ENCODE measurements at places on chromosomes 1 and 21.

DNA sequence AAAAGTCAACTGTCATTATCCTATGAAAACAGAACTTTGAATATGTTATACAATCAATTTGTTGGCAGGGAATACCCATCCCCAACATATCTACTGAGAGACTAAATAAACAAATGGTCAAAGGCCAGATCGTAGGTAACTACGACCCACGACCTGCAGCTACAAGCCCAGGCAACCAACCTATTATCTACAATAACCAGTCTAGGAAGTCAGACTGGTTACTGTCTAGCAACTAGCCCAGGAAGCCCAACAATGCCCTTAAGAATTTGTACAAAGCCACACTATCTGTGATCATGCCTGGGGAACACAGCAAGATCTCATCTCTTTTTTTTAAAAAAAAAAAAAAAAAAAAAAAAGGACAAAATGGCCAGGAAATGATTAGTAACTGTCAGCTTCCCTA, 58.7 kb downstream of the SMYD3 start:
- DNase-seq, result no peak

DNA sequence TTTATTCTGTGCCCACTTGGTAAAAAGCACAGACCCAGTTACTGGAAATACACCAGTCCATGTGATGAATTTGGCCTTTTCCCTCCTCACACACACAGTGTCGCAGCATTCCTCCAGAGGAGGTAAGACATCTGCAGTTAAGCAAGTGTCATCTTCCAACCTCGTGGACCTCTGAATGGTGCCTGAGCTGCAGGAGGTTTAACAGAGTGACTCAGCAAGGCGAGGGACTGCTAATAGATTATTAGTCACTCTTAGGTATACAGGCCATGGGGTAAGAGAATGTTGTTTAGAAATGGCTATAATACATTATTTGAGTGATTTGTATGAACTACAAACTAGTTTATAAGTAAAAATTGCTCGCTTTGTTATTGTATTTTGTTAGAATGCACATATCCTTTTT, 8.6 kb upstream of the LRRC8B start:
- no peak for DNase-seq

DNA sequence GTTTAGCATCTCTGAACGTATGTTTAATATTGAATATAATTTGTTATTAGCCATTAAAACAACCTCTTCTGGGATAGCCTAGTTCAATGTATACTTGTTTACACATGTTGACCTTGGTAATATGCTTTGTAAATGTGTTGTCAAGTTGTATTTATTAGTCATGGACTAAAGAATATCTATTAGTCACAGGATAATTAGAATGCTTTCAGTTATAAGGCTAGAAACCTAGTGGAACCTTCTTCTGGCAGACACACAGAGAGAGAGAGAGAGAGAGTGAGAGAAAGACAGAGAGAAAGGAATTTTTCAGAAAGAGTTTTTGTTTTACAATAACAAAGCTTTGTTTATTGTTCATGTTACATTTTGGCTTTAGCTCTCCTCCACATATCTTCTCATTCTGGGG, 181.1 kb upstream of the APP start:
- DNase-seq, result no peak

DNA sequence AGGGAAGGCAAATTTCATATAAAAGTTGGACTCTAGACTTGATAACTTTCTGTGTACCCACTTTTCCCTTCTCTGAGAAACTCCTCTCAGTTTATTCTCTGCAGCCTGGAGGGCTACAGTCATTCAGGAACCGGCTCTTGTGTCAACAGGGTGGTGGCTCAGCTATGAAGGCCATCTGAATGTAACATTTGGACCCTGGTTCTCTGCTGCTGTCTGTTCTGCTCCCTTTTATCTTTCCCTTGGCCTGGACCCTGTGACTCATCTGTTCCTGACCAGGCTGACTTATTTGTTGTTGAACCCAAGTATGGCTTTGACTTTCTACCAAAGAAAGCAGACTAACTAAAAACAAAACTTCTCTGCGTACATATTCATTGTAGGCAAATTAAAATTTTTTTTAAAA, 75.4 kb downstream of the CENPF start:
- no peak for DNase-seq

GRCh38 chr1:23559985-23560741, 862 bp upstream of the ID3 start:
- DNase-seq, result no peak

Measured in NCI-H510A (cell line).